ENCODE measurements at places on chromosomes 7 and 10. TPM values are rescaled to one million over a fixed set of nuclear protein-coding genes. Genes with fewer than 3 reads are reported as not detected.

Gene CDHR3
- total RNA-seq, result 3.8 TPM

- peak; percentile 54 for DNase-seq
Measured at GRCh38 chr7:117872561-117873309, 506 bp downstream of the CTTNBP2 start.

- no peak for DNase-seq
Measured at GRCh38 chr7:141928146-141928844, 12.1 kb downstream of the OR9A4 start.

DNA sequence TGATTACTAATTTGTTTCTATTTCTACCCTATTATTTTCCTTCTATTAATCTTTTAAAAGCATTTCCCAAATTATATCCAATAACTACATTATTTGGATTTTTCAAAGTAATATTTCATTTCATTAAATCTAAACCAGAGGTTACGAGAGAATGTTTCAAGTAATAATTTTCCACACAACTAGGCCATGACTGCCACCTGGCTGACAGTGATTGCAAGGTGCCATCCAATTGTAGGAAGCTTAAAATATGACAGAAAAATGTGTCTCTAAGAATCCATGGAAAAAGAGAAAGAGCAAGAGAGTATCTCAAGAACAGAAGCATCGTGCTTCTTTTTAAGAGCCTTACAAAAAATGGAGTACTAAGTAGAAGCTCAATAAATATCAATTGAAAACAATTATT is 48.7 kb downstream of the TPK1 start:
- no peak for DNase-seq

GRCh38 chr10:76286536-76286935 is 855.1 kb downstream of the LRMDA start:
- DNase-seq, result no peak
